ENCODE measurements at places on chromosomes 13 and 19.

GRCh38 chr13:60379837-60380565, 17.0 kb upstream of the TDRD3 start:
- no peak for DNase-seq

- no peak for DNase-seq
Observed at GRCh38 chr13:112905990-112906641, 62.9 kb upstream of the MCF2L start.

DNA sequence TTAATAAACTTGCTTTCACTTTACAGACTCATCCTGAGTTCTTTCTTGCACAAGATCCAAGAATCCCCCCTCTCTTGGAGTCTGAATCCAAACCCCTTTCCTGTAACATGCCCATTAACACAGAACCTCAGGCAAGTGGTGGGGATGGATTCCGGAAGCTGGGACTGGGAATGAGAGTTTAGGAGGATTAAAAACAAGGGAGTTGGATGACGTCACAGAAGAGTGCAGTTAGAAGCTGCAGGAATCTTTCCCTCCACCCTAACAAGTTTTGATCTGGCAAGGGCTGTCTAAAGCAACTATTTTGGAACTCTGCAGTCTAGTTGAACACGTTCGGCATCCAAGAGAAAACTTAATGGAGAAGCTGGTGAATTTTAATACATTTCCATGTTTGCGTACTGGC, 48.2 kb upstream of the PEPD start:
- DNase-seq, result no peak

GRCh38 chr13:40388617-40389016, 277.8 kb downstream of the FOXO1 start:
- DNase-seq, result peak; percentile 61

GRCh38 chr19:6779206-6779605, 6.7 kb downstream of the VAV1 start:
- no peak for DNase-seq

DNA sequence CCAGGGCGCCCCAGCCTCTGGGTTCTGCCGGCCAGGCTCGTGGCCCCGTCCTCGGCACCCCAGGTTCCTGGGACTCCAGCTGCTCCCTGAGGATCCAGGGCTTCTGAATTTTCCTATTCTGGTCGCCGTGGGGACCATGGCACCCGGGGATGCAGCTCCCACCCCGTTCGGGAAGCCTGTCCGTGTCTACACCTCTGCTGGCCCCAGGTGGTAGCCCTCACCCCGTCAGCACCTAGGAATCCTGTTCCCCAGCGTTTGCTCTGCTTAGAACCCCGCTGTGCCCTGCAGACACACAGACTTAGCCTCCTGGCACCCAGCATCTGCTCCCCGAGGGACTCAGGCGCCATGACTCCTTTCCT, 960 bp downstream of the PPFIA3 start:
- DNase-seq, result no peak

- no peak for DNase-seq
Observed at GRCh38 chr13:25778808-25779305, 273.0 kb downstream of the SHISA2 start.

DNA sequence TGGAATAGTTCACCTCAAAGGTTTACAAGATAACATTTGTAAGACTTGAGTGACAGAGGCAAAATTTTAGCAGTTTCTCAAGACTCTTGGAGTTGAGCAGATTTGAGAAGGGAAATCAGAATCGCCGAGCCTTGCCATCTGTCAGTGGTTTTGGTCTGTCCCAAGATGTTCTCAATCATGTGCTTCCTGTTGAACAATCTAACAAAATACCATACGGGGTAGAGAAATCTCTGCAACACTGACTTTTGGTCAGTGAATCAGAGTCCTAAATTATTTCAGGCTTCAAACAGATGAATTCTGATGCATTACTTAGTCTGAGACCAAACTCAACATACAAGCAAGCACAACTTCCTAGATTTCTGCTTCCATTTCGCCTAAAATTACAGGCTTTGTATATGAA, 3.8 kb downstream of the KCTD12 start:
- no peak for DNase-seq

DNA sequence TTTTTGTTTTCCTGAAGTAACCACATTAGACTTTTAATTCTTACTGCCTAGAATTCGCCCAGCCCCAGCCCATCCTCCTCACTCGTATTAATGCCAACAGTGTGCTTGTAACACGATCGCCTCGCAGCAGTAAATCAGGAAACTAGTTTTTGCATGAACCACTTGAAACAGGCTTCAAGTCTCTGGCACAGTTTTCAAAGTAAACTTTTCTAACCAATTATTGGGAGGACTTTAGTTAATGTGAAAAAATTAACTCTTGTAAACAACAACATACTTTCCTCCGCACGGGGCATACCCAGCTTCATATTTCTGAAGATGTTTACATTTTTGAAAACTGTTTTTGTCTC, 39.2 kb downstream of the TNFRSF19 start:
- no peak for DNase-seq

DNA sequence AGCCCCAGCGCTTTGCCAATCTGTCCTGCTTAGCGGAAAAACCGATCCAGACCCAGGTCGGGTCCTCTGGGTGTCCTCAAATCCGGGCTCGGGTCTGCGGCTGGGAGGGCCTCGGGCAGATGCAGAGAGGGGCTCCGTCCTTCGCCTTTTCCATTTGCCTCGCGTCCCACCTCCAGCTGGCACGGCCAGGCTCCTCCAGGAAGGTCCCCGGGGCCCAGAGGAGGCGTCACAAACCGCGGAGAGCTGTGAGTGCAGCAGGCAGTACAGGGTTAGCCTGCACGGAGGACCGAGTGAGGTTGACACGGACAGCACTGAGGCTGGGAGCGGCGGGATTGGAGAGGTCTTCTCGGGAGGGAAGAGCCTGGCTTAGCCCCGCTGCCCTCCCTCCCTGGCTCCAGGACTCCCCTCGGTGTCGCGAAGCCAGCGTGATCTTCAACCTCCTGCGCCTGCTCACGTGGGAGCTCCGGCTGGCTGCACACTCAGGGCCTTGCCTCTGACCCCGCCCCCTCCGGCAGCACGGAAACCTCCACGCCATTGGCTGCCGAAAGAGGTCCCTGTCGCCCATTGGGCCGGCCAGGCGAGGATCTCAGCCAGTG, 2.8 kb upstream of the IFNL2 start:
- DNase-seq, result no peak

DNA sequence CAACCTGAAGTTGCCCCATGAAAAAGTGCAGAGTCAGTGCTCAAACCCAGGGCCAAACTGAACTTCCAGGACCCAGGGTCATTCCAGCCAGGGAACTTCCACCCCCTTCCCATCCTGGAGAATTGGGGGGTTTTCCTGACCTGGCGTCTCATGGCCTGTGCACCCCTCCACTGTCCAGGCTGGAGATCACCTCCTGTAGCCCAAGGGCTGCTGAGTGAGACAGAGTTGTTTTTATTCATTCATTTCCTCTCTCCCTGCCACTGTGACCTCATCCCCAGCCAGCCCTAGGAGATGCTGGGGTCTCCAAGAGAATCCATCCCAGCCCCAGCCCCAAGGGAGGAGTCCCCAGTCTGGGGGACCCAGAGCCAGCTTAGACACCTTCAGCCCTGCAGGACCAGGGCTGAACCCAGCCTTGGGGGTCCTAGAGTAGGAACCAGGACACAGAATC, 4.2 kb downstream of the FCHO1 start:
- DNase-seq, result no peak

- DNase-seq, result peak; percentile 91
Observed at GRCh38 chr19:18000915-18001776, 6.8 kb upstream of the ARRDC2 start.

DNA sequence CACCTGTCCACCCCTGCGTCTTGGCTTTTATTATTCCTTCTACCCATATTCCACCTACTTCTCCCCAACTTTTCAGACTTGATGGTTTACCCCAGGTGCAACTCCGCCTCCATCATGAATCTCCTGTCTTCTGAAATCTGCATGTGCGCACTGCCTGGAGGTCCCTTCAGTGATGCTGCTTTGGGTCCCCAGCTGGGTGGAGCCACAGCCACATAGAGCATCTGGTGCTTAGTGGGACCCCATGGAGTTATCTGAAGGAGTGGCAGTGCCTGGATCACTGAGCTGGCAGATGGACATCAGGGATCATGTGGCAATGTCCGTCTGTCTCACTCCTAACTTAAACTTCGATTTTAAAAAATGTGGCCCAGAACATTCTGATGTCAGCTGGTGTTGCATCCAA, 13.5 kb downstream of the ZNF536 start:
- no peak for DNase-seq

GRCh38 chr13:112940236-112940635, 28.8 kb upstream of the MCF2L start:
- no peak for DNase-seq

DNA sequence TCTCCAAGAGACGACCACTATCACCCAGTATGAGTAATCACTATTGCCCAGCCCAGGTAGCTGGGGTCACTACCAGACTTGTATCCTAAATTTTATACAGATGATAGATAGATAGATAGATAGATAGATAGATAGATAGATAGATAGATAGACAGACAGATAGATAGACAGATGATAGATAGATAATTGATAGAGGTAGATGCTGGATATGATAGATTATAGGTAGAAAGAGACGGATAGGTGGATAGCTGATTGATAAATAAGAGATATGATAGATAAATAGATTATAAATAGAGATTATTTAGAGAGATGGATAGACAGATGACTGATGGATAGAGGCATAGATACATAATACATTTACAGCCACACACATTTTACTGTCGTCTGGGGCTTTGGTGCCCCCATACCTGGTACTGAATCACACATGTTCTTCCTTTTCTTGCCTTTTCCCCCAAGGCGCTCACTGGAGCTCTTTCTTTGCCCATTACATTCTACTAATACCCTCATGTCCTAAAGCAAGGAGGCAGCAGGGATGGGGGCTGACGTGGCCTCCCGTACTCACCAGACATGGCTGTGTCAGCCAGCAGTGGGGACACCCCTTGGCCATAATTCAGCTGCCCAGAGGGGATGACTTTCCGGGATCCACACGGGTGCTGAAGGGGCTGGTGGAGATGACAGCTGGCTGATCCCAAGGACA, 44.6 kb upstream of the CCNE1 start:
- no peak for DNase-seq

- DNase-seq, result no peak
Observed at GRCh38 chr13:21069561-21070004, 8.2 kb upstream of the LATS2 start.

- no peak for DNase-seq
Observed at GRCh38 chr19:31908496-31909225, 436.7 kb upstream of the ZNF507 start.
